ENCODE measurements at places on chromosomes 1 and 21.

DNA sequence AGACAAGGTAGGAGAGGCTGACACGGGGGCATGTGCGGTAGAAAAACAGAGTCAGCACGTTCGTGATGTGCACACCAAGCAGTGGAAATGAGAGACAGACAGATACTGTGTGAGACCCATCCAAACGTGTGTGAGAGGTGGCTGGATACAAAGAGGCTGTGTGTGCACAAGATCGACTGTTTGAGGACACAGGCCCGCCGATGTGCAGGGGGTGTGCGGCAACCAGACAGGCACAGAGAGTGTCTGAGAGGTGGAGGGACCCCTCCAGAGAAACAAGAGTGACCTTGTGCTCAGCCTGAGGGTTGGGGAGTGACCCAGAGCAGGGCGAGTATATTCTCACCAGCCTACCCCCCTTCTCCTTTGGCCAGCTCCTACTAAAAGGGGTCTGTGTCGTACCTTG, 97.8 kb upstream of the IPO9 start:
- no peak for DNase-seq

GRCh38 chr1:87942165-87942564, 613.5 kb downstream of the LMO4 start:
- no peak for DNase-seq

DNA sequence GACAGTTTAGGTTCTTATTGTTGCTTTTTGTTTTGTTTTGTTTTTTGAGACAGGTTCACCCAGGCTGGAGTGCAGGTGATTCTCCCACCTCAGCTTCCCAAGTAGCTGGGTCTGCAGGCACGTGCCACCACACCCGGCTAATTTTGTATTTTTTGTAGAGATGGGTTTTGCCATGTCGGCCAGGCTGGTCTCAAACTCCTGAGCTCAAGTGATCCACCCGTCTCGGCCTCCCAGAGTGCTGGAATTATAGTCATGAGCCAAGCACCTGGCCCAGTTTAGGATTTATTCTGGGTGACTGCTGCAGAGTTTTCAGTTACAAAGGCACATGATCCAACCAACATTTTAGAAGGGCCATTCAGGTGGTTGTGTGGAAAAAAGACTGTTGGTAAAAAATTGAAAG, 102.0 kb downstream of the SPAG17 start:
- no peak for DNase-seq

- no peak for DNase-seq
These were observed 188.6 kb upstream of the VAMP3 start for GRCh38 chr1:7582460-7582972.

DNA sequence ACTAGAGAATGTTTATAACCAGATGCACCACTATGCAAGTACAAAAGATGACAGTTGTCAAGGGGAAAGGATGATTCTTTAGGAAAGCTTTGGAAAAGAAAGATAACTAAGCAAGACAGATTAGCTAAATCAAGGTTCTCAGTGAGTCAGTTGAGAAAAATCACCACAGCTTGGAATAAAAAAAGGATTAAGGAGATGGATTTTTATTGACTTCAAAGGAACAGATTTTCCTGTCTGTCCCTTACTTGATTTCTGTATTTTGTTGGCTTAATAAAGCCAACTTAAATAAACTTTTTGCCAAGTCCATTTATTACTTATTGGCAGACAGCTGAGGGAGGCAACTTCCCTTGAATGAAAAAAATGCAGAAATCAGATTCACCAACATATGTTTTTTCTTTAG, 93.9 kb downstream of the NR5A2 start:
- DNase-seq = no peak

DNA sequence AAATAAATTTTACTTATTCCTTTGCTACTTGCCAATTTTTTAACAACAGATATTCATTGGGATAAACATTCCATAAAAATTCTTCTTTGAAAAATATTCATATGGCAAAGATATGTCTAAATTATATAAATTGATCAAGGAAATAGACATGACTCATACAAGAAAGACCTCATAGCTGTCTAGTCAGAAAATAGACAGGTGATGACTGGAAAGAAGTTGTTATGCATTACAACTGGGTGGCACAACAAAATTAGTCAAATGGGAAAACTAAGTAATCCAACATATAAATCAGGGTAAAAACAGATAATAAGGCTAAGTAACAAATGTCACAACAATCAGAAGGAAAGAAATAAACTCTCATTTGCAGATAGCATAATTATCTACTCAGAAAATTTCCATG, 92.0 kb downstream of the USH2A start:
- DNase-seq = no peak

DNA sequence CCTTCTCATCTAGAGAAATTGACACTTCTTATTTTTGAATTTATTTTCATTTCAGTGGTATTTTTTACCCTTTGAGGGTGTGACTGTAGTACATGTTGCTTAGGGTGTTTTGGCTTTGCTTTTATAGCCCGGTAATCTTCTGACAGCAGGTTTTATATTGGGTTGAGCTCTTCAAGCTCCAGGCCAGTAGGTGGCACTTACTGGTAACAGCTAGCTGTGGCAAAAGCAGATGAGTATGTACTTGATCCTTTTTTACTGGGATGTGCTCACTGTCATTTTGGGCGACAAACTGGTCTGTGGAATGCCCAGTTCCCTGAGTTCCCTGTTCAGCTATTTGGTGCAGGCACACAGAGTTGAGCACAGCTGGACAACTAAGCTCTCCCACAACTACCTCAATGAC, 916.2 kb upstream of the B3GALT2 start:
- DNase-seq = no peak

GRCh38 chr21:19123525-19123924, 719.9 kb upstream of the TMPRSS15 start:
- DNase-seq = peak; percentile 44

DNA sequence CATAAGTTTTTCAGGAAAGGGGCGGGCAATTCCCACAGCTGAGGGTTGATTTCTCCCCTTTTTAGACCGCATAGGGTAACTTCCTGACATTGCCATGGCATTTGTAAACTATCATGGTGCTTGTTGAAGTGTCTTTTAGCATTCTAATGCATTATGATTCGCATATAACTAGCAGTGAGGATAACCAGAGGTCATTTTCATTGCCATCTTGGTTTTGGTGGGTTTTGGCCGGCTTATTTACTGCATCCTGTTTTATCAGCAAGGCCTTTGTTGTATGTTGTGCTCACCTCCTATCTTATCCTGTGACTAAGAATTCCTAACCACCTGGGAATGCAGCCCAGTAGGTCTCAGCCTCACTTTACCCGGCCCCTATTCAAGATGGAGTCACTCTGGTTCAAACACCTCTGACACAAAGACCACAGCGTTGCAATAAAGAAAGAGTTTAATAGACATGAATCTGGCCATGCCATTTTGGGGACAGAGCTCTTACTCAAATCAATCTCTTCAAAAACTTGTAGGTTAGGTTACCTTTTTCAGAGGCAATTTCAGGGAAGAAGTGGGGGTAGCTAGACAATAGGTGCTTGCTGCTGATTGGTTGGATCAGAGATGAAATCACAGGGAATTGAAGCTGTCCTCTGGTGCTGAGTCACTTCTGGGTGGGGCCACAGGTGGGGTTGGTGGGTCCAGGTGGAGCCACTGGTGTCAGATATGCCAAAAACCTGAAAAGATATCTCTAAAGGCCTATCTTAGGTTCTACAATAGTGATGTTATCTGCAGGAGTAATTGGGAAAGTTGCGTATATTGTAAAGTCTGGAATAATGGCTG, 23.3 kb downstream of the TBX19 start:
- no peak for DNase-seq

- no peak for DNase-seq
These were observed 2.7 kb upstream of the HDGF start for GRCh38 chr1:156754219-156754618.

DNA sequence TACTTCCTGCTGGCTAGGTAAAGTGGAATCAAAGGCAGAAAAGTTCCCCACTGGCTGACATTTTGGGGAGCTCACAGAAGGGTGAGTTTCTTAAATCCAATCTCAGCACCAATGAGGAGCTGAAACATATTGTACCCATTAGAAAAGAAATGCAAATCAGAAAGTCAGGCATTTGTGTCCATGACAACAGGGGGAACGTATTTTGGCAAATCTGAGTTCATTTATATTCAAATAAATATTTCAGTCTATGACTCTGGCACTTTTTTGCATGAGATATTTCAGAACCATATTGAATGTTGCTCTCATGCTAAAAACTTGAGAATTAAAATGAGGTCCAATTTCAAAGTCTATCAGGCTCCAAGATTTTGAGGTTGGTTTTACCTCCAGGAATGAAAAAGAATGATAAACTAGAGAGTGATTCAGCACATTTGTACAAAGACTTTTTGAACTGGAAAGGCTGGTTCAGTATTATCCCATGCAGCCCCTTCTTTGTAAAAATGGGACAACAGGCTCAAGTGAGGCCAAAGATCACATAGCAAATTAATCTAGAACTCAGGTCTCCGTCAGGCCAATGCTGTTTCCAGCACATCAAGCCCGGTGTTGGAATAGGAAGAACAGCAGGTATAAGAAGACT, 202.2 kb downstream of the RRAGC start:
- no peak for DNase-seq

GRCh38 chr1:34711485-34711884, 43.4 kb upstream of the GJB5 start:
- no peak for DNase-seq

- DNase-seq = no peak
These were observed 449 bp downstream of the EPS15 start for GRCh38 chr1:51518586-51519047.

DNA sequence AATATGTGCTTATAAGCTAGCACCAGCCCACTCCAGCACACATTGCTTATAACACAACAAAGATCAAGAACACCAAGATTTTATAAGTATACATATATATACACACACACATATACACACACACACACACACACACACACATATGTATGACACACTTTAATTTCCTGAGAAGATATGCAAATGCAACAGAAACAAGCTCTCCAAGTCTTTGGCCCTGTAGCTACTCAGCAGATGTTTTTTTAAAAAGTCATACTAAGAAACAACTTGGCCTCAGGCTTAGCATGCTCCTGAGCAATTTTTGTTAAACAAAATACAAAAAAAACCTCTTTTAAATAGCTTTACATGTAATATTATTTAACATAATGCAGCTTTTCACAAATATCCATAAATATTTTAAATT, 11.1 kb downstream of the TNFSF18 start:
- no peak for DNase-seq

DNA sequence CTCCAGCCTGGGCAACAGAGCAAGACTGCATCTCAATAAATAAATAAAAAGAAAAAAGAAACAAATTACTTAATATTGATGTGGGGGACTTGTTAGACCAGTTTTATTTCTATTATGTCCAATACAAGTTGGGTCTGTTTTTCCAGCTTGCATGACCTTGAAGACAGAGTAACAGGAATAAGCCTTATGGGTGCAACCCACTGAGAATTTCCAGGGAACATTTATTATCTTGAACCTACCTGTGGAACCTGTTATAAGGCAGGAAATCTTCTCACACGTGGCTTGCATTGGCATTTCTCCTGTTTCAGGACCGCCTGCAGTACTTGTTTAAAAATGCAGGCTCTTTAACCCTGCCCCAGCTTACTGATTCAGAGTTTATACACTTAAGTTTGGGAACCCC, 64.0 kb downstream of the ZBTB17 start:
- no peak for DNase-seq

DNA sequence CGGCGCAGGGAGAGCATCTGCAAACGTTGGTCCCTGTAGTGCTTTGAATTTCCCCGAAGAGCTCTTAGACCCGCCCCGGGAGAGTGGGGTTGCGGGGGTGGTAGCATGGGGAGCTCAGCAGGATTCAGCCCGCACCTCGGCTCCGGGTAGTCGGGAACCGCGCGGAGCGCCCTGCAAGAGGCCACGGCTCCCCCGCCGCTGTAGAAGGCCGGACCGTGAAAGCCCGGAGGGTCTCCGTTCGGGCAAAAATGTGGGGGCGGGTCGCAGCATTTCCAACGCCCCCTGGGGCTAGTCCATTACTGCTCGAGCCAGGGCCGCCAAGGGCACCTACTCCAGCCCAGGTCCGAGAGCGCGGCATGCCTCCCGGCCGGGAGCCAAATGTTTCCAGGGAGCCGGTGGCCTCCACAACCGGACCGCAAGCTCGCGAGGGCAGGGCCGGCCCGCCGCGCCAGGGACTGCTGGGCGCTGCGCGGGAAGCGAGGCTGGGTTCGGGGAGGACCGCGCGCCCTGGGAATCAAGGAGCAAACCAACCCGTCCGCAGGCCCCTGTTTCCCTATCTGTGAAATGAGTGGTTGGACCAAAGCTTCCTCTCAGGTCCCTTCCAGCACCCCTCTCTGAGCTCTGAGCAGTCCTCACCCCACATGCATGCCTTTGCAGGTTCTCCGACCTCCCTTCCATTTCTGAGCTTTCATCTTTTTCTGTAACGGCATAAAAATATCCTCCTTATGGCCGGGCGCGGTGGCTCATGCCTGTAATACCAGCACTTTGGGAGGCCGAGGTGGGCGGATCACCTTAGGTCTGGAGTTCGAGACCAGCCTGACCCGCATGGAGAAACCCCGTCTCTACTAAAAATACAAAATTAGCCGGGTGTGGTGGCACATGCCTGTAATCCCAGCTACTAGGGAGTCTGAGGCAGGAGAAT, 775 bp upstream of the TMEM63A start:
- no peak for DNase-seq

DNA sequence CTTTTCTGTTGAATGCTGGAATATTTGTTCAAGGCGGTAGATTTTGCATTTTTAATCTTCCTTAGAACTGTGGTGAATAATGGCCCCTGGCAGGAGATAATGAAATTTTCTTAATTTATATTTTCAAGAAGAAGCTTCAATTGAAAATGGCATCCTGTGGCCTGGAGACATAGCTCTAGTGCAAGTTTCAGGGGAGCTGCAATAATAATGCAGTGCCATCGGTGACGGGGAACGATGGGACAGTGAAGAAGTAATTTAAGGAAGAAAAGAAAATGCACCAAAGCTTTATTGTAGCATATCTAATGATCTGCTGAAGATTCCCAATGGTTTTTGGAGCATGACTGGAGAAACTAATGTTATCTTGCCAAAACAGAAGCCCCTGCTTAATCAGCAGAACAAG, 128.4 kb downstream of the ADGRL2 start:
- no peak for DNase-seq

DNA sequence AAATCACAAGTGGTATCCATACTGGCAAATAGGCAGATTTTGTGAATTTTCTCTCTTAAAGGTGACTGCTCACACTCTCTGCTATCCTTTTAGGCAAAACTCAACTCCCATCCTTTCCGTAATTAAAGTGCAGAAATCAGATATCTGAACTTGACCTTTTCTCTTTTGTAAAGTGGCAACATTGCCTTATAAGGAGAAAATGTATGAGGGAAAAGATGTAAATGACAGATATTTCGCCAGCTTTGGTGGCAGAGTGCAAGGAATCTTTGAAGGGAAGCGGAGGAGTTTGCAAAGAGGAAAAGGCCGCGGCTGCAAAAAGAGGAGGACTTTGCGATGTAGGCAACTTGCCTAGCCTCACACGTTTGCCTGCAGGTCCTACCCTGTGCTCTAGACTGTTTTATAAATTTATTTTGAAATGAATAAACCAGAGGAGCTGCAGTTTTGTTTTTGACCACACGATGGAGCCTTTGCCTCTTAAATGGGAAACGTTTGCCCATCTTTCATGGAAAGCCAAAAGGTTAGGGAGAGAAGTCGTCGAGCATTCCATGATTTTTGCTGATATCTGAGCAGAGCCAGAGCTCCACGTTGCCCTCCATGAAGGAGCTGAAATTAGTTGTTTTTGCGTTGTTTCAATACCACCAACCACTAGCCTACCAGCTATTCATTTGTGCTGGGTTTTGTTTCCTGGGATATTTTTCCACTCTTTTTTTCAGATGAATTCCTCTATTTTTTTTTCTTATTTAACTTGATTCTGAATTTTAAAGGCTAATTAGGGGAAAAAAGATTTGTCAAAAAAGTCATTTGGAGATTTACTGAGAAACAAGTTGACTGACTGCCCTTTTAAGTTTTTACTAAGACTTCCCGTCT, 242.3 kb downstream of the LMX1A start:
- DNase-seq = peak; percentile 69

GRCh38 chr1:236862615-236863211, 67.6 kb downstream of the MTR start:
- DNase-seq = no peak

Data from NCI-H748 treated with DMSO at 0.1 percent for 48 hours (cell line).